Stimulated activated CD8-positive, alpha-beta memory T cell treated with anti-CD3 and anti-CD28 coated beads, Interleukin-4, amount 100 ng/mL, for 4 hours (primary cell): ENCODE measurements at places on chromosomes 3 and 15.

- no peak for DNase-seq
Observed at GRCh38 chr15:94683902-94684301, 452.5 kb downstream of the MCTP2 start.

- DNase-seq, result no peak
Observed at GRCh38 chr15:72515591-72516389, 41.7 kb downstream of the ARIH1 start.

GRCh38 chr3:4163011-4163410 lies 140.2 kb upstream of the SETMAR start:
- DNase-seq, result no peak

DNA sequence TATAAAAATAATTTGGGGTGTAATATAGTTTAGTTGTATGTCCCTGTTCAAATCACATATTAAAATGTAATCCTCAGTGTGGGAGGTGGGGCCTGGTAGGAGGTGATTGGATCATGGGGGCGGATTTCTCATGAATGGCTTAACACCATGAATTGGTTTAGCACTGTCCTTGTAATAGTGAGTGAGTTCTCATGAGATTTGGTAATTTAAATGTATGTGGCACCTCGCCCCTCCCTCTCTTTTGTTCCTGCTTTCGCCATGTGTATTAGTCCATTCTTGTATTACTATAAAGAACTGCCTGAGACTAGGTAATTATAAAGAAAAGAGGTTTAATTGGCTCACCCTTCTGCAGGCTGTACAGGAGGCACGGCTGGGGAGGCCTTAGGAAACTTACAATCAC lies 83.9 kb downstream of the ANXA2 start:
- no peak for DNase-seq

DNA sequence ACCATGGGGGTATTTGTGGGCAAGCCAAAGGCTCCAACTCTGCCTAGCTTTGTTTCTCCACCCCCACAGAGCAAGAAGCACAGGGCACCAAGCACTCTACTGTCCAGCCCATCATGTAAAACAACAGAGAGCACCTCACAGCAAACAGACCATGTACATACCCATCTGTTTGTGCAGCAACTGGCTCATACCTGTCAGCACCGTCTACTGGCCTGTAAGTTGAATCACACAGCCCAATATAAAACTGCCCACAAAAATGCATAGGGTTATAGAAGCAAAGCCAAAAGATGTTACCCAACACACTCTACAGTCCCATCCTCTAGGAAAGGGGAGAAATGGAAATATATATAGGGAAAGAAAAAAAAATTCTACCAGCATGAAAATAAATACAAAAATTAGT lies 139.7 kb upstream of the CPNE4 start:
- DNase-seq, result no peak
